Left lung (tissue), 14 donors: ENCODE measurements at places on chromosomes 2 and 18. TPM values are rescaled to one million over a fixed set of nuclear protein-coding genes. Genes with fewer than 3 reads are reported as not detected.

TNFAIP6 gene
- polyA plus RNA-seq, result 3.2 TPM

IL1F10 gene
- polyA plus RNA-seq, result not detected

ACP1 gene
- 162 TPM for polyA plus RNA-seq

ELOA2 gene
- not detected for polyA plus RNA-seq
